ENCODE measurements at places on chromosomes 3 and 15.

GRCh38 chr3:17972030-17972429, 229.6 kb upstream of the TBC1D5 start:
- no peak for DNase-seq

- DNase-seq: no peak
Measured at GRCh38 chr15:68572921-68573320, 5.9 kb upstream of the CORO2B start.

- no peak for DNase-seq
Measured at GRCh38 chr3:56484122-56484521, 15.9 kb upstream of the ERC2 start.

DNA sequence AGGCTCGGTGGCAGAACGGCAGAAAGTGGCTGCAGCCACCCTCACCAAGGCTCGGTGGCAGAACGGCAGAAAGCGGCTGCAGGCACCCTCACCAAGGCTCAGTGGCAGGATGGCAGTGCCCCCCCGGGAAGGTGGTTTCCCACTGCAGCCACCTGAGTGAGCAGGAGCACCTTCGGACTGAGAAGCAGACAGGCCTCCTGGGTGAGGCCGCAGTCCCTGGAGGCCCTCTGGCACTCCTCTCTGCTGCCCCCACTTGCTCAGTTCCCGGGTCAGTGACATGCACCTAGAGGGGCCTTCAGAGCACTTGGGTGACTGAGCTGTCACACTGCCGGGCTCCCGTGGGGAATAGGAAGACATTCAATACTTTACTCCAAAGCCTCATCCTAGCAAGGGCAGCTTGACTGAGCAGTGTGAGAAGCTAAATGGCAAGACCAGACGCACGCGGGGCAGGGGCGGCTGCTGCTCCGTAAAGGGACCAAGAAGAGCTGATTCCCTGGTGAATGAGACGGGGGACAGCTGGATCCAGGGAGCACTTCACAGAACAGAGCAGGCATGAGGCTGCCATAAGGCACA, 62.7 kb downstream of the PCSK6 start:
- no peak for DNase-seq

DNA sequence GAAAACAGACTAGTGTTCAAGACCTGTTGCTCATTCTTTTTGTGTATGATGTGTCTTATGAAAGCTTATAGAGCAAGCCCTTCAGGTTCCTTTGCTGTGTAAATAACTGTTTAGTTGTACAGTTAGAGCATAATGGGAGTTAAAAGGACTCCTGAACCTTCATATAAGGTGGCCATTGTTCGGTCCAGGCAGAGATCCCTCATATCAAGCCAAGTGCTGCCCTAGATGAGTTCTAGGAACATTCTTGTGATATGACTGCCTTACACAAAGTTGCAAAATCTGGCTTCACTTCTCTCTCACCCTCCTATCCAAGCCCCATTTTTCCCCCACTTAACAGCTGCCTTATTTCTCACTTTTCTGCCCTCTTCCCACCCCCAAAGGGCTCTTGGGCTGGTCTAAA, 26.9 kb downstream of the GYG1 start:
- DNase-seq: no peak

DNA sequence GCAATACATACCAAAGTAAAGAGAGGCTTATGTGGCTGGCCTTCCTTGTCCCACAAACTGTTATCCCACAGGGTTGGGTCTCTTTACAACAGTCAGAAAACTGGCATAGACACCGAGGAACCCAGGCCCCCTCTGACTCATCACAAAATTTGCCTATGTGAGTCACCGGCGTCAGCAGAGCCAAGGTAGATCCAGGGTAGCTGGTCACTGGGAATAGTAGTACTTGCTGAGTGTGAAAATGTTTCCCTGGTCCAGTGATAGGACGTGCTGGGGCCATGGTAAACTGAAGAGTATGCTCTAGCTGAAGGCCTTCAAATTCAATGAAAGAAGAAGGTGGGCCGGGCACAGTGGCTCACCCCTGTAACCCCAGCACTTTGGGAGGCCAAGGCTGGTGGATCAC, 27.1 kb upstream of the SKIL start:
- DNase-seq: no peak

DNA sequence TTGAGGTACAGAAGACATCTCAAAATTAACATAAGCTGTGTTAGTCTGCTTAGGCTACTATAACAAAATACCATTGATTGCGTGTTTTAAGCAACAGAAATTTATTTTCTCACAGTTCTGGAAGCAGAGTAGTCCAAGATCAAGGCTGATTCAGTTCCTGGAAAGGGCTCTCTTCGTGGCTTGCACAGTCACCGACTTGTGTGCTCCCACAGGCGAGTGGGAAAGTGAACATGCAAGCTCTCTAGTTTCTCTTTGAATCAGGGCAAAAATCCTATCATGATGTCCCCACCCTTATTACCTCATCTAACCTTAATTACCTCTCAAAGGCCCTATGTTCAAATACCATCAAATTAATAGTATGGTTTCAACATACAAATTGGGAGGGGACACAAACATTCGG, 505.9 kb downstream of the ZIC1 start:
- DNase-seq: no peak

GRCh38 chr15:75153565-75154276, 48.0 kb upstream of the C15orf39 start:
- DNase-seq: no peak

All from ascending aorta (tissue), 2 donors.